ENCODE measurements at places on chromosomes 5 and 9. TPM values are rescaled to one million over a fixed set of nuclear protein-coding genes. Genes with fewer than 3 reads are reported as not detected.

Gene IFNB1
- not detected for total RNA-seq

Gene CTXN3
- not detected for total RNA-seq

Gene EQTN
- total RNA-seq = not detected

Gene INIP
- 17.6 TPM for total RNA-seq

Gene SPATA31D4
- total RNA-seq = not detected

Gene SLC36A3
- not detected for total RNA-seq

Gene OMD
- total RNA-seq = not detected

Gene QRFP
- not detected for total RNA-seq

Gene PCDHB12
- total RNA-seq = 0.02 TPM

Gene IL33
- total RNA-seq = 0.49 TPM

Gene TRIM7
- total RNA-seq = 42.8 TPM
